ENCODE measurements at places on chromosomes 4 and X. TPM values are rescaled to one million over a fixed set of nuclear protein-coding genes. Genes with fewer than 3 reads are reported as not detected.

ARSD gene
- total RNA-seq, result 4.1 TPM

MAOA gene
- 19.6 TPM for total RNA-seq

FGG gene
- total RNA-seq, result not detected

NLGN4X gene
- not detected for total RNA-seq

SPIN2A gene
- 1.1 TPM for total RNA-seq

BST1 gene
- 2.0 TPM for total RNA-seq

LINC00632 gene
- total RNA-seq, result 3.1 TPM

TMEM255A gene
- total RNA-seq, result not detected

GPR50 gene
- total RNA-seq, result not detected

TLR3 gene
- total RNA-seq, result 0.41 TPM

COX7B2 gene
- not detected for total RNA-seq

LEF1 gene
- 173 TPM for total RNA-seq

XPNPEP2 gene
- 0.48 TPM for total RNA-seq

FOXR2 gene
- not detected for total RNA-seq

ARAP2 gene
- 37.5 TPM for total RNA-seq

EGF gene
- total RNA-seq, result not detected

ZNF157 gene
- total RNA-seq, result 0.25 TPM

SPP1 gene
- total RNA-seq, result 5.4 TPM

WDR13 gene
- total RNA-seq, result 45.5 TPM

FAM184B gene
- not detected for total RNA-seq

TFDP3 gene
- total RNA-seq, result not detected

TCEAL2 gene
- not detected for total RNA-seq

NXF3 gene
- not detected for total RNA-seq

IGSF1 gene
- not detected for total RNA-seq

SPANXC gene
- not detected for total RNA-seq

NPY2R gene
- total RNA-seq, result not detected

DDX60 gene
- 38.7 TPM for total RNA-seq

CXCR3 gene
- 32.8 TPM for total RNA-seq

PIN4 gene
- 16.1 TPM for total RNA-seq

TKTL2 gene
- not detected for total RNA-seq

Measured in T-helper 2 cell treated with Interferon-gamma antibody and Interleukin-4, amounts not matched to agents 100 ng/mL and 5 ng/mL, for 36 hours (primary cell).